Muscle of back (tissue), 13 donors: ENCODE measurements at places on chromosomes 3 and 15.

- no peak for DNase-seq
Observed at GRCh38 chr3:33187368-33187634, 31.3 kb downstream of the SUSD5 start.

GRCh38 chr3:157282261-157283191 is 122.6 kb upstream of the CCNL1 start:
- DNase-seq, result peak; percentile 61

GRCh38 chr3:81554801-81555200 is 206.6 kb downstream of the GBE1 start:
- peak; percentile 14 for DNase-seq

DNA sequence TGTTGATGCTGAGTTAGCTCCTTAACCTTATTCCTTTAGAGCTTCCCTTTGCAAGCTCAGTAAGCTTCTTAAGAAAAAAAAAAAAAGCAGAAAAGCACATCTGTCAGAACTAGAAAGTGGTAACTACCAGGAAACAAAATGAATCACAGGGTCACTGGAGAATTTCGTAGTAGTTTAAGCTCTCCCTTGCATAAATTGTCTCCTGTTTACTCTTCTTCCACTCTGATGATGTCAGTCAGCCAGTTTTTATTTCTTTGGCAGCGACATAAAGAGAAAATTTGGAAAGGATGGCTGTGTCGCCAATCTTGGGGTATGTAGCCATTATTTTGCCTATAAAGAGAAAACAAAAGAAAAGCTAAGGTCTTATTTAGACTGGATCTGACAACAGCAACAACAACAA is 3.2 kb upstream of the GABRR3 start:
- DNase-seq, result no peak

- DNase-seq, result no peak
Observed at GRCh38 chr3:48347500-48347899, 14.0 kb upstream of the SPINK8 start.

DNA sequence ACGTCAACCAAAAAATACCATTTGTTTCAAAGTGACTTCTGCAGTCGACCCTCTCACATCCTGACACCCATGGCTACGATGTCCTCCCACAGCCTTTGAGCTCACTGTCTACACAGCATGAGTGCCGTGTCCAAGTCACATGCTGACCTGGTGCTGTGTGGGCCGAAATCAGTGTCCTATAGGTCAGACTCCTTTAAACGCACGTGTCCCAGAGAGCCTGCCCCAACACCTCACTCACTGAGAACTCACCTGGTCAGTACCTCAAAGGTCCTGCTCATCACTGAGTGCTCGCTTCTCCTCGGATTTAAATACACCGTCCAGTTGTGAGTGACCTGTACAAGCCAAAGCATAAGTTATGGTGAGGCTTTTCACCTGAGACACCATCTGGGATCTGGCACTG is 83.3 kb downstream of the OCA2 start:
- DNase-seq, result no peak

GRCh38 chr15:42973114-42973513 is 52.5 kb upstream of the TTBK2 start:
- DNase-seq, result no peak

DNA sequence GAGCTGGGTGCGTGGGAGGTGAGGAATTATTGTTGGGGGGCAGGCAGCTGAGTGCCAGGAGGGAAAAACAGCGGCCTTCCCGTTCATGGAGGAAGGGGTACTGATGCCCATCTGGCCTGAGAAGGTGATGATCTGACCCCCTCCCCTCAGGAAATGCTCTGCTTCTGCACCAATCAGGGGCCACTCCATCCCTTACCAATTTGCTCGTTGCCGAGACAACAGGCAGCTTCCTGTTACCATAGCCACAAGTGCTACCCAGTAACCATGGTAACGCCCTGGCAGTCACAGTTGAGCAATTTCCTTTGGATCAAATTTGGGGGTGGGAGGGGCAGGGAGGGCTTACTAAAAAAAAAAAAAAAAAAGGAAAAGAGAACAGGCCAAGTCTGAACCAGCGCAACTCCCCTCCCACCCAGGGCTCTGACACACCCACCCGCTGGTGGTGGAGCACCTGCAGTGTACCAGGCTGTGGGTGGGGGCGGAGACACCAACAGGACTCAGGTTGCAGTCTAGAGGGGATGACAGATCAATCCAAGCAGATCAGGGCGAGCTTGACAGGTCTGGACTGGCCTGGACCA is 13.7 kb downstream of the CELF6 start:
- no peak for DNase-seq

GRCh38 chr3:173065543-173065981 is 75.5 kb downstream of the SPATA16 start:
- DNase-seq, result peak; percentile 46

DNA sequence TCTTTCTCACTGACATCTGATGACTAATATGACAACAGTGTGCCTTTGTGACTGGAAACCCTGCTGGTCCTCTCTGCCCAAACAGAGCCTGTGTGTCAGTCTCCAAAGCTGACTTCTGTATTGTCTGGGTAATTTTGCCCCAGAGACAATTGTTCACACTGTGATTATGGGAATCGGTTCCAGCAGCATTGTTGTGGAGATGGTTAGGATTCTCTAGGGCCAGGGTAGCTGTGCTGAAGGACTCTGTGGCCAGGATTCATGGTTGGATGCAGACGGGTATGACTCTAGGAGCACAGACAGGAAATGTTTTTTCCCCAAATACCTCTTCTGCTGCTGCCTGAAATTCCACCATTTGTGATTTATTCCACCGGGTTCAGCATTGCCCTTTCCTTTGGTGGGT is 57.5 kb upstream of the ITGA11 start:
- no peak for DNase-seq

DNA sequence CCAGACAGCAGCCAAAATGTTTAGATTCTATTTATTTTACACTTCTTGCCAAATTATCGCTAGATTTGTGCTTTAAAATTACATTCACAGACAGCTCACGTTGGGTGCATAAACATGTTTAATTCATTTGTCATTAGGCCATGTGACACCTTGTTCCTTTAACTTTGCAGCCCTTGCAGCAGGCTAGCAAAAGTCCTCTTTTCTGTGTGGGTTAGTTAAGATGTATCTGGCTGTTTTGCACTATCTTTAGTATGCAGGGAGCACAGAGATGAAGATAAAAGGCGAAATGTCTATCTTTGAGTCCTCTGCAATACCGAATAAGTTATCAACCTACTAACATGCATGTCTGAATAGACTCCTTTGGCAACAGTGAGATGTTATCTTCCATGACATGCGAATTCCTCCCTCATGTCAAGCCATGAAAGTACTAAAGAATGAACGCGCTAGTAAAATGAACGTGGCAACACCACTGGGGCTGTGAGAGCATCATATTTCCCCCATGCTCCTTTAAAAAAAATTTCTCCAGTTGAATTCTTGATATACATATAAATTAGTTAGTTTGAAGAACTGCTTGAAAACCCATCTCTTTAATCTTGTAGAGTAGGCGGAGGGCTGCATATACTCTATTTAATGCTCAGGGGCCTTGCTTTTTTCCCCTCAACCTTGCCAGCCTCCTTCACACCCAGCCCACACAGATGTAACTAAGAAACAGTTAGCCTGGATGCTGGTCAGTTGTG is 620.4 kb upstream of the NR2F2 start:
- DNase-seq, result no peak

- no peak for DNase-seq
Observed at GRCh38 chr3:61730577-61731231, 169.3 kb downstream of the PTPRG start.

GRCh38 chr15:27826902-27827714 is 272.0 kb downstream of the OCA2 start:
- peak; percentile 24 for DNase-seq

DNA sequence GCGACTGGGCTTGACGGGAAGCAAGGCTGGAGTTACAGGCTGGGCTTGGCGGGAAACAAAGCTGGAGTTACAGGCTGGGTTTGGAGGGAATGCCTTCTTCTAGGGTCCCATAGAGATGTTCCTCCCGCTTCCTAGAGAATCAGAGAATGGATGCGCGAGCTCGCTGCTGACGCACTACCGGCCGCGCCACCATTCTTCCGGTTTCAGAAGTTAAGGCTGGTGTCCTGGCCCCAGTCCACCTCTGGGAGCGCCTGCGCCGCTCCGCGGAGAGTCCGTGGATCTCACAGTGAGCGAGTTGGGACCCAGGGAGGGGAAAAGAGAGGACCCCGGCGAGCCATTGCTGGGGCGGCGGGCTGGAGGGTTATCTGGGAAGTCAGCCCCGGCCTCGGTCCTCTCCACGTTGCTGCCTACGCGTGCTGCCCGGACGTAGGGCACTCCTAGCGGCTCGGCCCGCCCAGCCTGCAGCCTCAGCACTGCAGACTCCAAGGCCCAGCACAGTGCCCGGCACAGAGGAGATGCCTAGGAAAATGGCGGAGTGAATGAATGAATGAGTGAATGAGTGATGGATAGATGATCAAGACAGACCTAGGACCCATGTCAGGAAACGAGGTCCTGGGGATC is at the start of gene ZNF502:
ZNF502 (plus strand) TSS at position 206 of the 621 bp plus-strand sequence. CDS start 7,602 bp downstream, outside the sequence.
- peak; percentile 94 for DNase-seq

DNA sequence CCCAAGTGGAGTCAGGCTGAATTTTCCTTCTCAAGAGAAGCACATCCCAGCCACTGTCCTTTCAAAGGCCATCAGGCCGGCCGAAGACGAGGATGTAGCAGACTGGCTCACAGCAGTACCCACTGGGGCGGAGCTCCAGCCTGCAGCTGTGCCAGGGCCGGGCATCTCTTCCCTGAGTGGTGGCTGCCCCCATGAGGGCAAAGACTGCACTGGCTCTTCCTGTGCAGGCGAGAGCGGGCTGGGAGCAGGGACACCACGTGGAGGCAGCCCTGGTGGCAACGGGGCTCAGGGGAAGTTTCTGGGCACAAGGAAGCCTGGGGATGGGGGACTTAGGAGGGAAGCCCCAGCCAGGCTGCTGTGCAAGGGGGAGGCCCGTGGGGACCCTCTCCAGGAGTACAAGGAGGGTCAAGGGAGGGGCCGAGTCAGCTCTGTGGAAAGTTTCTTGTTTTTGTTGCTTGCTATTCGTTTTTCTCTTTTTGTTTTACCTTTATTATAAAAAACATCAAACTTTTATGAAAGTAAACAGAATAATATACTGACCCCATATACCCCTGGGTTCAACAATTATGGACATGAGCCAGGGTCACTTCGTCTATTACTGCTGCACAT is 66.1 kb downstream of the RPN1 start:
- peak; percentile 35 for DNase-seq

- no peak for DNase-seq
Observed at GRCh38 chr3:114690911-114691310, 397.1 kb downstream of the TIGIT start.

- DNase-seq, result no peak
Observed at GRCh38 chr3:101243285-101244211, 76.8 kb downstream of the IMPG2 start.

DNA sequence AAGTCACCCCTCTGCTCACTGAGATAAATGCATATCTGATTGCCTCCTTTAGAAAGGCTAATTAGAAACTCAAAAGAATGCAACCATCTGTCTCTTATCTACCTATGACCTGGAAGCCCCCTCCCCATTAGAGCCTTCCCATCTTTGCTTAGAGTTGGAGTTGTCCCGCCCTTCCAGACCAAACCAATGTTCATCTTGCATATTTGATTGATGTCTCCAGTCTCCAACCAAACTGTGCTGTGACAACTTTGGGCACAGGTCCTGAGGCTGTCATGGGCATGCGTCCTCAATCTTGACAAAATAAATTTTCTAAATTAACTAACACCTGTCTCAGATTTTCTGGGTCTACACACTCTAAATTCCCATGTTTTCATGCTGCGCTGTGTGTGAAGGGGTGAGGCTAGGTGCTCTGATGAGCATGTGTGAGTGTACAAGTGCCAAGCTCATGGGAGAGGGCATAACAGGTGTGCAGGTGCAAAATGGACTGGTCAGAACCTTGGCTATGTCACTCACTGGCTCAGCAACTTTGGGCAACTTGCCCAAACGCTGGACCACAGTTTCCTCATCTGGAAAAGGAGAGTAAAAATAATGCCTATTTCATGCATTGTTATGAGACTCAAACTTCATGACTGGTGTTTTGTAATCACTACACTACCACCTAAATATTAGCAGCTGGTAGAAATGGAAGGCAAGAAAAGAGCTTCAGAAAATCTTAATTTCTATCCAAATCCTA is 7.2 kb downstream of the DAPK2 start:
- no peak for DNase-seq

GRCh38 chr3:159919873-159920272 is 68.8 kb upstream of the IL12A start:
- DNase-seq, result no peak

DNA sequence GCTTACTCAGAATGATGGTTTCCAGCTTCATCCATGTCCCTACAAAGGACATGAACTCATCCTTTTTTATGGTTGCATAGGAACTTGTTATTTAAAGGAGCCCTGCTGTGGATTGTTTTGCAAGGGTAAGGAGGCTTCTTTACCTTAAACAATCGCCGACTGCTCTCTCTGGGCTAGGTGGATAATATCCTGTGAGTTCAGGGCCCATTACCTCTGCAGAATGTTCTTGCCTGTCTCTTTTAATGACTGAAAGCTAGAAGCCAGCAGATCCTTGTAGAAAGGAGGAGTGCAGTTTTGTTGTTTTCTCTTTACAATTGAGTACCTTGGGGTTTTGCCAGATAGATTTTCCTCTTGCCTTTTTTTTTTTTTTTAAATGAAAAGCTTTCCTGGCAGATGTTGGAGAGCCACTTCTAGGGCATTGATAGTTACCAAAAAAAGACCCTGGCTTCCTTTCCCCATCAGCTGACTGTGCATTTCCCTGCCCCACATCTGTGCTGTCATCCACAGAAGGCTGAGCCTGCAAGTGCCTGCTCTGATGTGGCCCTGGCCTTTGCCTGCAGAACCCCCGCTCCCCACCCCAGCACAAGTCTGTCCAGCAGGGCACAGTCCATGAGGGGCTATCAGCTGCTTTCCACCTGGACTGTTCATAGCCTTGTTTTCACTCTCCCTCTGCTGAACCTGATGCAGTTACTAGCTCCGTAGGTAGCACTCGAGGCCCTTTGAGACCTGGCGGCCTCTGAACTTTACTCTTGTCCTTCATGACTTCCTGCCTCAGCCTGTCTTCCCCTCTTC is 113.1 kb downstream of the CHCHD6 start:
- peak; percentile 64 for DNase-seq

DNA sequence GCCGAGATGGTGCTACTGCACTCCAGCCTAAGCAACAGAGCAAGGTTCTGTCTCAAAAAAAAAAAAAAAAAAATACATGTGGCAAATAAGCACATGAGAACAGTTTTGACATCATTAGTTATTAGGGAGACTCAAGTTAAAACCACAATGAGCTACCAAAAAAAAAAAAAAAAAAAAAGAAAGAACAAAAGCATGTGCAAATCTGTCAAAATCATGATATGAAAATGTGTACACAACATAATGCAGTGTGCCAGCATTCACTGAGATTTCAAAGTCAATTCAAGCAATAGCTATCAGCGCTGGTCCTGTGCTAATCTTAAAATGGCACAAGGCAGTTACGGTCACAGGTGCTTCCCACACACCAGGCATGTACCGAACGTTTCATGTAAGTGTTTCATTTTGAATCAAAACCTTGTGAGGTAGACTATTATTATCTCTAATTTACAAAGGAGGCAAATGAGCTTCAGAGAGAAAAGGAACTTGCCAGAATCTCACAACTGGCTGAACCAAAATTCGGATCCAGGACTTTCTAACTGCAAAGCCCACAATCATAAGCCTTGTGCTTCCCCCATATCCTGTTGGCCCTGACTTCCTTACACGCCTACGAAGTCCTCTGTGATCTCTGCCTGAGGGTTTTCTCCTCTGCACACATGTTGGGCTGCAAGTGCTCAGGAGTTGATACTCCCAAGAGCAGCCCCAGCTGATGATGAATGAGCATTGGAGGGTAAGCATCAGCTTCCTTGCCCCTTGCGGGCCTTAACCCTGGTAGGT is 200.1 kb upstream of the PROK2 start:
- no peak for DNase-seq

- DNase-seq, result no peak
Observed at GRCh38 chr15:90889313-90889730, 5.0 kb downstream of the FES start.

- no peak for DNase-seq
Observed at GRCh38 chr15:73985101-73985873, 6.8 kb downstream of the STOML1 start.
